ENCODE measurements at places on chromosomes 7 and 10. TPM values are rescaled to one million over a fixed set of nuclear protein-coding genes. Genes with fewer than 3 reads are reported as not detected.

GRCh38 chr10:10294881-10295529 lies 722.7 kb upstream of the CELF2 start:
- no peak for DNase-seq
- no peak overlapping the region for H3K27ac ChIP-seq
- H3K27me3 ChIP-seq, result no peaks in the 10 kb centered on the region
- H3K4me1 ChIP-seq, result no peaks in the 10 kb centered on the region
- H3K4me3 ChIP-seq, result no peak overlapping the region
- no peaks in the 10 kb centered on the region for H3K36me3 ChIP-seq

GRCh38 chr10:24132741-24133140 lies 76.2 kb upstream of the KIAA1217 start:
- H3K4me1 ChIP-seq, result no peaks in the 10 kb centered on the region
- DNase-seq, result no peak
- H3K27me3 ChIP-seq, result no peaks in the 10 kb centered on the region
- no peak overlapping the region for H3K27ac ChIP-seq
- H3K36me3 ChIP-seq, result no peaks in the 10 kb centered on the region
- H3K4me3 ChIP-seq, result no peak overlapping the region

GRCh38 chr10:35447693-35448407 lies 111.5 kb downstream of the CCNY start:
- H3K36me3 ChIP-seq, result peaks cover 16% of the 10 kb centered on the region
- H3K4me1 ChIP-seq, result peaks cover 56% of the 10 kb centered on the region
- H3K27ac ChIP-seq, result peak overlapping the region; percentile 87

DNA sequence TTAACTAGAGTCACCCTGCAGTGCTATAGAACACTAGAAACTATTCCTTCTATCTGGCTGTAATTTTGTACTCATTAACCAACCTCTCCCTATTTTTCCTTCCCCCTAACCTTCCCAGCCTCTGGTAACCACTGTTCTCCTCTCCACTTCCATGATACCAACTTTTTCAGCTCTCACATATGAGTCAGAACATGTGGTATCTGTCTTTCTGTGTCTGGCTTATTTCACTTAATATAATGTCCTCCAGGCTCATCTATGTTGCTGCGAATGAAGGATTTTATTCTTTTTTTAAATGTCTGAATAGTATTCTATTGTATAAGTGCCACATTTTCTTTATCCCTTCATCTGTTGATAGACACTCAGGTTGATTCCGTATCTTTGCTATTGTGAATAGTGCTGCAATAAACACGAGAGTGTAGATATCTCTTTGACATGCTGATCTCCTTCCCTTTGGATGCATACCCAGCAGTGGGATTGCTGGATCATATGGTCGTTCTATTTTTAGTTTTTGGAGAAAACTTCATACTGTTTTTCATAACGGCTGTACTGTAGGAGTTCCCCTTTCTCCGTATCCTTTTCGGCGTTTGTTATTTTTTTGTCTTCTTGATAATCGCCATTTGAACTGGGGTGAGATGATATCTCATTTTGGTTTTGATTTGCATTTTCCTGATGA lies 101.4 kb downstream of the FAM107B start:
- no peaks in the 10 kb centered on the region for H3K36me3 ChIP-seq
- no peak for DNase-seq
- H3K4me1 ChIP-seq, result peaks cover 7% of the 10 kb centered on the region
- peaks cover 3% of the 10 kb centered on the region for H3K27me3 ChIP-seq

DNA sequence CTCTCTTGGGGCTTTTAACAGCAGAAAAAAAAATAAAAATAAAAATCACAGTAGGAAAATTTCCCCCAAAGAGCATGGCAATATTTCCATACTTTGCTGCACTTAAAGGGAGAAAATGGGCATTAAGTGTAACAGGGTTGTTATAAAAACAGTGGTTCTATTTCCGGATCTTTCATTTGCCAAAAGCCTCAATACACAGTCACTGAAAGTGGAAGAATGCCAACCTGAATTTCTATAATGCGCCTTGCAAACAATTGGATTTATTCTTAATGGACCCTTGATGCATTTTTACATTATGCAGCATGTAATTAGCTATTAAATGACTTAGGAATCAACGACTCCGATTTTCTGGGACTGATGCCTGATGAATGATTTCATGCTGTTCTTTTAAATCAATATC lies 127.6 kb upstream of the NANOS1 start:
- H3K4me3 ChIP-seq, result no peak overlapping the region
- no peaks in the 10 kb centered on the region for H3K4me1 ChIP-seq
- H3K36me3 ChIP-seq, result no peaks in the 10 kb centered on the region
- no peak for DNase-seq
- H3K27me3 ChIP-seq, result peaks cover 4% of the 10 kb centered on the region

Gene TMEM196
- not detected for total RNA-seq

All from activated CD4-positive, alpha-beta T cell treated with anti-CD3 and anti-CD28 coated beads, Interleukin-2, amount 10 ng/mL, durations not matched to agents 24 days and 14 days (primary cell).